Mesenteric fat pad (tissue), 1 donor: ENCODE measurements at places on chromosomes 7 and 10. TPM values are rescaled to one million over a fixed set of nuclear protein-coding genes. Genes with fewer than 3 reads are reported as not detected.

GRCh38 chr10:47389619-47390018, 5.5 kb upstream of the ZNF488 start:
- DNase-seq: no peak

DNA sequence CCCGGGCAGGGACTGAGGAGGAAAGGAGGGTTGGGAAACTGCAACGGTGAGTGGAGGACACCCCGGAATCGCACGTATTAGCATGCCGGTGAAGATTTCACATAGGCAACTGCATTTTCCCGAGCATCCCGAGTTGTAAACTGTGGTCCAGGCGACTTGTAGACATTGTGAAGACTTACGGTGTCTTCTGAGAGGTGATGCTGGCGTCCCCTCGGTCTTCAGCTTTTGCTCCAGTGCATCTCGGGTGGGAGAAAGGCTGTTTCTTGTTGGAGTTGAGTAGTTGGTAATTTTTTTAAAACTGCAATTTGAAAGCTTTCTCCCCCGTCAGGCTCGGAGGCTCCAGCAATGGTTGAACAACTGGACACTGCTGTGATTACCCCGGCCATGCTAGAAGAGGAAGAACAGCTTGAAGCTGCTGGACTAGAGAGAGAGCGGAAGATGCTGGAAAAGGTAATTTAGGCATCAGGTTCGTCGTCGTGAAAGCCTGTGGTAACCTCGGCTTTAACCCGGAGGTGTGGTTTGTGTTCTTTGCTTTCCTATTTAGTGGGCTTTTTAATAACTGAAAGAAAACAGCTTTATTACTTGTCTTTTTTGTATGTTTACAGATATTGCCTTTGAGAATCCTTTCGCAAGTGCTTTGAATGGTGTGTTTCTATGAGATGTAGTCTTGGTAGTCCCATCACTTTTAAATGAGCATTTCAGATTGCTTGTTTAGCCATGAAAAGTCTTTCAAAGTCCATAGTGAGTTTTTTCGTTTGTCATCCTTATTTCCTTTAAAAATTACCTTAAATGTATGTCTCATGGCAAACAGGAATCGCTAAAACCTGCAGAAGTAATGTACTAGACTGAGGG, 687 bp downstream of the HELLS start:
- DNase-seq: no peak

The YAE1 gene
- total RNA-seq: 13.9 TPM

DNA sequence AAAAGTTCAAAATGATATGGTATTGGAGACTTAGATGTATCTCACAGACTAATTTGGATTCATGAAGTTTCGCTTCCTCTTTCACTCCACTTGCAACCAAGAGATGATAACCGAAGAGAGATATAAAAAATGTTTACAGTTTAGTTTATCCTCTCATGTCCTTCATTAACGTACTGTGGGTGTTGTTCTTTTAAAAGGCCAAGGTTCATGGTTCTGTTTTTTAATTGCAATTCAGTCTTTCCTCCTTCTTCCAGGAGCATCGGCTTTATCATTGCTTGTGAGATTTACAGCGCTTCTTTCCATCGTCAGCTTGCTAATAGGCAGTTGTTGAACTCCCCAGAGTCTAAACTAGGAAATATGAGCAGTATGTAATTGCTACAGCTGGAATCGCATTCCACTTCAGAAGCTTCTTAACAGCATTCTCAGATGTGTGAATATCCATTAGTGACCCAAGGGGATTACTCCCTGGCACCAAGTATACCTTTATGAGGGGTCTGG, 75.9 kb upstream of the HGF start:
- no peak for DNase-seq

The KCNIP2 gene
- total RNA-seq: 151 TPM
